Effector memory CD4-positive, alpha-beta T cell (primary cell): ENCODE measurements at places on chromosomes 3 and 15.

DNA sequence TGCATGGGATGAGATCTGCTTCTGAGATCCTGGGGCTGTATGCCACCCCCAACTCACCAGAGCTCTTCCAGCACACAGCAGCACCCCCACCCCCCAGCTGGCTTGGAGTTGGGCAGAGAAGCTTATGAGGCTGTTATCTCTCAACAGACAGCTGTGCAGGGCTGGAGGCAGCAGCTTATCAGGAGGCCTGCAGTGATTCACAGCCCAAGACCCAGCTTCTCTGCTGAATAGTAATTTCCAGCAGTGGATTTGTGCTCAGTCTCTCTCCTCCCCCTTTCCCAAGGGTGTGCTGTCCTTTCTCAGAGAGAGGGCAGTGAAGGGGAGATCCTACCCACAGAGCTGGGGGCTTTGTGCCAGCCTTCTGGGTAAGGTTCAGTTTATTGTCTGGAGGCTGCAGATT is 2.1 kb downstream of the RPP25 start:
- no peak for DNase-seq

DNA sequence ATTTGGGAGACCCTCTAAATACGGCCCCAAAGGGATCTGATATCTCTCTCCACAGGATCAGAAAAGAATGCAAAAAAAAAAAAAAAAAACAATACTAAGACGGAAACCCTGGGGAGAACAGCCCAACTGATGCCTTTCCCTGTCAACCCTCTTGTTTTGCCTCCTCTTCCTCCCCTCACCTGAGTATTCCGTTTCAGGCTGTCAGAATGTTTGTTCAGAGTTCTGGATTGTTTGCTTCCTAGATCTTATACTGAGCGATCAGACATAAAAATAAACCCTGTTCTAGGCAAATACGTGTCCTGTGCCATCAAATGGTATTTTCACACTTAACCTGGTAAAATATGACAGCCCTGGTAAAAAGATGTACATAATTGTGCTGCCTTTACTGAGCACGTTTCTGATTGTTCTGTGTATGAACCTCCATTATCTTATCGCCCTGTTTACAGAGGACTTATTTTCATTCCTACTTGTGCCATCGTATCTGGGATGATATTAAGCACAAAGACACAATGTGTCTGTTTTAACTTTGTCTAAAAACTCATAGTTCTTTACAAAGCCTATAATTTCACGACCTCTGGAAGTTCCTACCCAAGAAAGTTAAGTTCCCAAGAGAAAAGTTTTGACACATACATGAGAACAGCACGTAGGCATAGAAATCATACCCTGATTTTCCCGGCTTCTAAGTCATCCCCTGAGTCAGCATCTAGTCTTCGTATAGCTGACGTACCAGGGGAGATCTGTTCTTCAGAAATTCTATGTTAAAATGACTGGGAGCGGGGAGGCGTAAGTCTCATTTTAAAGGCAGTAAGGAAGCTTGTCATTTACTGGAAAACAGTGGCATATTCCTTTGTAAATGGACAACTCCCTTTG is 856 bp downstream of the ZBTB38 start:
- no peak for DNase-seq

DNA sequence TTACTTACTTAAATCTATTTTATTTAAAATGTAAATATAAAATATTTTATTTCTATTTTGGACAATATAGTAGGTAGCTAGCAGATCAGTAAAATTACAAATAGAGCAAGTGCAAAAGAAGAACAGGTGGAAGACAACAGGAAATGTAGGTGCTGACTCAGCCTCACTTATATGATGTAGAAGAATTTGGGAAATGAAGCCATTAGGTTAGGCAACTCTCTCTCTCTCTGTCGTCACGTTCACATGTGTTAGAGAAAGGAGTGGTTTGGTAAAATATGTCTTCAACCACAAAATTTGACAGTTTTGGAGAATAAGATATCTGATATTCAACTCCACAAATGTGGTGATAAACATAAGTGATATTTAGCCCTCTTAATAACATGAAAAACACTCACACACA is 532.5 kb upstream of the KCNMB2 start:
- no peak for DNase-seq

DNA sequence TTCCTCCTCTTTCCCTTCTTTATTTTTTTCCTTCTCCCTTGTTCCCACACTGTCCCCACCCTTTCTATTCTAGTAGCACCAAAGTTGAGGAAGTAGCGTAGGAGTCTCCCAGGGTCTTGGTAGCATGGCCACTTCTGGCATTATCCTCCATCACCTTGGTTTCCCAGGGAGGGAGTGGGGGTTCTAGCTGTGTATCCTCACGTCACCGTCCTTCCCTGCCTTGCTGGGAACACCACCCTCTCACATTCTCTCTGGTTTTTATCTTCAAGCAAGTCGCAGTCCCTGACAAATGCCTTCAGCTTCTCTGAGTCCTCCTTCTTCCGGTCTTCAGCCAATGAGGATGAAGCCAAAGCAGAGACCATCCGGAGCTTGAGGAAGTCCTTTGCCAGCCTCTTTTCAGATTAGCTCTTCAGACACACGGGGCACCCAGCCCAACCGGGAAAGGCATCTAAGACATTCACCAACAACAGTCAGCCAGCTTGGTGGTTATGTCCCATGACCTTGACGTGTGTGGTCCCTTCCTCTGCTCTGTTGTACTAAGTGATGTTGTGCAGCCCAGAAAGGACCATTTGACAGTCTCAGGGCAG is 31.6 kb upstream of the TIMP4 start:
- DNase-seq: no peak

- DNase-seq: no peak
Measured at GRCh38 chr3:168622795-168623194, 527.1 kb upstream of the GOLIM4 start.

DNA sequence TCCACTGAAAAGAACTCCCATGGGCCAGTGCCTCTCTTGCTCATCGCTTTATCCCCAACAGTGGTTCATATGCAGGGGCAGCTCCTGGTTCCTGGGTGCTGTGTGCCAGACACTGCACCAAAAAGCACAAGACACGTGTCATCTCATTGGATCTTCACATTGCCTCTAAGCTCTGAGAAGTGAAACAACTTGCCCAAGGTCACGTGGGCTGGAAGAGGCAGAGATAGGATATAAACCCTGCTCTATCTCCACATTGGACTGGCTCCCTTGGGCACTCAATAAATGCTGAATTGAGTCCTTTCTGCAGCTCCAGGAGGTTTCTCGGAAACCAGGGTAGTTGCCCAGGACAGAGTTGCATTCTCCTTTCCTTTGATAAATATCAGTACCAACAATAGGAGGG is 88.1 kb downstream of the SRGAP3 start:
- DNase-seq: no peak

DNA sequence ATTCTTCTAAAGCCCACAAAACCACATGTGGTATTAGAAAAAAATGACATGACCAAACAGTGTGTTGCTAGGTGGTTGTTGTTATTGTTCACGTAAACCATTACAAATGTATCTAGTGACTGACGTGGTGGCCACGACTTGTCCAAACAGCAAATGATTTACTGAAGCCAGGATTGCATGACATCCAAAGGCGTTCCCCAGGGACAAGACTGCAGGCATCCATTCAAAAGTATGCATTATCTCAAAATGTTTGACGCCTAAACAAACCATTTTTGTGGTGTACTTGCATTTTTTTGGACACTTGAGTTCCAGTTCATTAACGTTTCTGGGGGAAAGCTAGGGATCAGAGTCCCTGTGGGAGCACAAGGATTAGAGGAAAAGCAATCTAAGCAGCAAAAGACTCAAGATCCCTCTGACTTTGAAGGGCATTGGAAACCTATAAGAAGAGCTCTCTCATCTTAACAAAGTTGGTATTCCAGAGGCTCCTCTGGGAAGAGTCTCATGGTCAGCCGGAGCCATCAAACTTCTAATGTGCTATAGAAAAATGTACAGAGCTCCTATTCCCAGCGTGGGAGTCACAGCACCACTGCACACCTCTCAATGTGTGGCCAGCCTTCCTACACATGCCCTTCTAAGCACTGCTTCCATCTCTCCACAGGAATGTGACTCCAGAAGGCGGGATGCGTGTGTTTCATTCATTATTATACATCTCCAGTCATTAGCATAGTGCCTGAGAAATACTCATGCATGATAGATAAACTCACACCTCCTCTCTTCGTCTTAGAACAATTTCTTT is 62.9 kb downstream of the FBN1 start:
- DNase-seq: no peak

GRCh38 chr15:61169904-61170695 is 59.0 kb downstream of the RORA start:
- DNase-seq: no peak

- DNase-seq: no peak
Measured at GRCh38 chr3:50435371-50436113, 67.9 kb downstream of the CACNA2D2 start.
